ENCODE measurements at places on chromosomes 12 and 14. TPM values are rescaled to one million over a fixed set of nuclear protein-coding genes. Genes with fewer than 3 reads are reported as not detected.
A peak's percentile ranks its signal among the peaks of the same experiment; 100 is the strongest.

ESR2 gene
- total RNA-seq: 1.0 TPM

DNA sequence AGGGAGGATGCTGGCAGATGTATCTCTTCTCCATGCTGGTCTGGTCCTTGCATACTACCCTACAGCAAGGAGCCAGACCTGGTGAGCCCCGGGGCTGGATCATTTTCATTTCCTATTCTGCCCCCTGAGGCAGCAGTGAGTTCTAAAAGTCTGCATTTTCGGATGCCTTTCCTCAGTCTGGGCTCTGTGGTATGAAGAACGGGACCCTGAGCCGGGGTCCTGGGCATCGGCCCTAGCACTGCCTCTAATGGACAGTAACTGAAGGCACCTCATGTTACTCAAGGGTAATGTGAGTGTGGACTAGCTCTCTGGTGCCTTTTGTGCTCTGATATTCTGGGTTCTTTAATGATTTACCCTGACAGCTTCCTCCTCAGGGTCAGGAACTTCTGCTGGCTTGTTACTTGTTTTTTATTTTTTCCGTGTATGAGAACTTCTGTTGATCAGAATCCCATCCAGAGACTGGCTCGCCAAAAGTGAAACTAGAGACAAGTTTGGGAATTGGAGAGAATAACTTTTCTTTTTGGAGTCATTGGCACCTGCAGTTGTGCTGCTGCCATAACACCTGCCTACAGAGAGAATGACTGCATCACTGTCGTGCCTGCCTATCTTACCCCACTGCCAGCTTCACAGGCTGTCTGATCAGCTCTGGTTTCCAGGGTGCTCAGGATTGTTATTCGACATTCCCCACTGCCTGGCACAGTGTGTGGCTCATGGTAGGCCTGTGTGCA lies 62.3 kb downstream of the SUSD6 start:
- DNase-seq: no peak
- no peak overlapping the region for H3K27ac ChIP-seq
- H3K4me3 ChIP-seq: no peak overlapping the region

DNA sequence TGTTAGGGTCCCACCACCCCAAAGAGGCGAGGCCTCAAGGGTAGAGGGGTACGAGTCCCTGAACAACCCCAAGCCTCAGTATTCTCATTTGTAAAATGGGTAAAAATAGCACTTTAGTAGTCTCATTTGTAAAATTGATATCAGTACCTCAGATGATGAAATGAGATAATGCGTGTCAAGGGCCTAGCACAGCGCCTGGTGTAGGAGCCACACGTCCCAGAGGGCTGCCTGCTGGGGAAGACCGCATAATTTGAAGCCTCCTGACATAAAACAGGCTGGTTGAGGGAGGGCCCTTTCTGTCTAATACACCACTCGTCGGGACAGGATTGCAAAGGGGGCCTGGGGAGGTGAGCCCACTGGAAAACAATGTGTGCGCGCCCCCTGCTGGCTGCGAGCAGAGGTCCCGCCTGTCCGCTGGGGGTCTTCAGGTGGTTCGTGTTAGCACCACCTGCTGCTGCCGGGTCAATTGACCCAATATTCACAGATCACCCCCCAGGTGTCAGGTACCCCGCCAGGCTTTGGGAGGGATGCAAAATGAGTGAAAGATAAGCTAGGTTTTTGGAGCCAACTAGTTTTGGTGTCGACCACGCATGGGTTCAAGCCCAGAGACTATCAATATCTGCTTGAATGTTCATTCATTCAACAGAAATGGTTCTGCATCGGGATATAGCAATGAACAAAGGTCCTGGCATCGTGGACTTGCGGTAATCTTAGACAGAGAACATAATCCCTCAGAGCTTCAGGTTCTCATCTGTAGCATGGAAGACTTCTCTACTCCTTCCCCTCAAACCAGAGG lies 24.7 kb upstream of the IRF2BPL start:
- H3K4me1 ChIP-seq: no peaks in the 10 kb centered on the region
- DNase-seq: peak; percentile 90
- no peaks in the 10 kb centered on the region for H3K27me3 ChIP-seq
- H3K27ac ChIP-seq: no peak overlapping the region
- H3K36me3 ChIP-seq: no peaks in the 10 kb centered on the region

- peak; percentile 54 for DNase-seq
- no peak overlapping the region for H3K4me3 ChIP-seq
- H3K36me3 ChIP-seq: no peaks in the 10 kb centered on the region
- peaks cover 17% of the 10 kb centered on the region for H3K4me1 ChIP-seq
- peak overlapping the region; percentile 73 for H3K27ac ChIP-seq
- no peaks in the 10 kb centered on the region for H3K27me3 ChIP-seq
Observed at GRCh38 chr14:74582910-74583581, 29.0 kb downstream of the LTBP2 start.

MYH6 gene
- 8,484 TPM for total RNA-seq

BCL7A gene
- 16.2 TPM for total RNA-seq

DNA sequence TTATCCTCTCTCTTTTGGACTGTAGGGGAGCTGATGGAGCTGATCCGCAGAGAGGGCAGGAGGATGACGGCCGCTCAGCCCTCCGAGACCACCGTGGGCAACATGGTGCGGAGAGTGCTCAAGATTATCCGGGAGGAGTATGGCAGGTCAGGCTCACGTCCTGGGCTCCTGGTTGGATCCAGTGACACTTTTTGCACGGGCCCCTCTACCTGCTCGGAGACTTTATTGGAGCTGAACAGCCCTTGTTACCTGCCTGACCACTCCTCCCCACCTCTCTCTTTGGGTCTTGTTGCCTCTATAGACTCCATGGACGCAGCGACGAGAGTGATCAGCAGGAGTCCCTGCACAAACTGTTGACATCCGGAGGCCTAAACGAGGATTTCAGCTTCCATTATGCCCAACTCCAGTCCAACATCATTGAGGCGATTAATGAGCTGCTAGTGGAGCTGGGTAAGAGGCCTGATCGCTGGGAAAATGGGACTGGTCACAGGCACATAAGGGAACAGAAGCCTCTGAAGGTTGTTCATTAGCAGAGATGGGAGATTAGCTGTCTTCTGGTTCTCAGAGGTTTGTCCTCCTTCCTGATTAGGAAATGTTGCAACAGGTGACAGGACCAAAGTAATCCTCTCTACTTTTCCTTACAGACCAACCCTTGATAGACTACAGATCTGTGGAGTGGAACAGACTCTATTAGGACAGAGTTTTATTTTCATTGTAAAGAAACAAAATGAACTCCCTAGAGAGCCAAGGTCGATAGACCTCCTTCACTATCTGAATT lies 718 bp downstream of the EIF2B2 start:
- peaks cover 32% of the 10 kb centered on the region for H3K36me3 ChIP-seq
- H3K27ac ChIP-seq: peak overlapping the region; percentile 2
- no peak for DNase-seq

- no peak overlapping the region for H3K27ac ChIP-seq
- no peaks in the 10 kb centered on the region for H3K36me3 ChIP-seq
- no peaks in the 10 kb centered on the region for H3K4me1 ChIP-seq
- H3K4me3 ChIP-seq: no peak overlapping the region
Observed at GRCh38 chr14:96243785-96244184, 12.2 kb upstream of the BDKRB1 start.
